ENCODE measurements at places on chromosomes 11 and 22.

DNA sequence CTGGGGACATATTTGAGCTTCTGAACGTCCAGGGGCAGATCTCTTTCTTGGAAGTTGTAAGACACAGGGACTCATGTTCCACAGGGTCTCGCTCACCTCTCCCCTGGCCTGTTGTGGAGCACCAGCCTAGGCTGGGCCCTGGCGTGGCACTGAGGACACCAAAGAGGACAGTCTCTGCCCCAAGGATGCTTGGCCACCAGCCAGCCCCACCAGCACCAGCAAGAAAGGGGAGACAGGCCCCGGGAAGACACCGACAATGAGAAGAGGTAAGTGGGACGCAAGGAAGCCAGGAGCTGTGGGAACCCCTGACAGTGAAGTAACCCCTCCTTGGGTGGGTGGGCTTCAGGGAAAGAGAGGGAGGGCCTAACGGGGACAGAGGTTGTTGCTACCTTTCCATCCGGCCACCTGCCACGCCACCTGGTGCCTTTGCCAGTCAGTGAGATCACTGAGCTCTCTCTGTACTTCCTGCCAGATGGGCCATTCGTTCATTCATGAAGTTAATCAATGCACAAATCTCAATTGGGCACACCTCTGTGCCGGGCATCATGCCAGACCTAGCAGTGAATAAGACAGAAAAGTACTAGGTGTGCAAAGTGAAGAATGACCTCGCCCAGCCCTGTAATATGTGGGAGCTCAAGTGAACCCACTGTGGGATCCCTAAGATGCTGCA lies 11.1 kb downstream of the APOL5 start:
- DNase-seq = no peak

- DNase-seq = no peak
Observed at GRCh38 chr11:121508449-121508848, 55.7 kb upstream of the SORL1-AS1 start.

- no peak for DNase-seq
Observed at GRCh38 chr22:44326491-44326885, 13.7 kb upstream of the SHISAL1 start.

- DNase-seq = no peak
Observed at GRCh38 chr11:5242208-5242607, 7.4 kb downstream of the HBG1 start.

GRCh38 chr11:96474263-96474662 lies 84.5 kb downstream of the JRKL start:
- DNase-seq = no peak

- DNase-seq = no peak
Observed at GRCh38 chr11:131808470-131808869, 438.1 kb downstream of the NTM start.

- DNase-seq = no peak
Observed at GRCh38 chr11:85965202-85965601, 103.7 kb downstream of the PICALM start.

GRCh38 chr11:8739309-8739793 lies 56.8 kb downstream of the RPL27A start:
- no peak for DNase-seq

DNA sequence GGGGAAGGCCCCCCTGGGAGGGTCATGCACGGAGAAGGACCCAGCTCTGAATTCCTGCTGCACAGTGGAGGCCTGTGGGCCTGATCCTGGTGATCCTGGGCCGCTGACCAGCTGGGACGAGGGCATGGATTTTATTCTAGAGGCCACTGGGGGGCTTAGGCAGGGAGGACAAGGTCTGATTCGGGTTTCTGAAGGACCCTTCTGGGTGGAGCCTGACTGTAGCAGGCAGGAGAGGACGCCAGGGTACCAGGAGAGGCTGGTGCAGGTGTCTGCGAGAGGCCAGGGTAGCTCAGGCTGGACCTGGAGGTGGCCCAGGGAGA lies 31.3 kb downstream of the MPPED1 start:
- no peak for DNase-seq

DNA sequence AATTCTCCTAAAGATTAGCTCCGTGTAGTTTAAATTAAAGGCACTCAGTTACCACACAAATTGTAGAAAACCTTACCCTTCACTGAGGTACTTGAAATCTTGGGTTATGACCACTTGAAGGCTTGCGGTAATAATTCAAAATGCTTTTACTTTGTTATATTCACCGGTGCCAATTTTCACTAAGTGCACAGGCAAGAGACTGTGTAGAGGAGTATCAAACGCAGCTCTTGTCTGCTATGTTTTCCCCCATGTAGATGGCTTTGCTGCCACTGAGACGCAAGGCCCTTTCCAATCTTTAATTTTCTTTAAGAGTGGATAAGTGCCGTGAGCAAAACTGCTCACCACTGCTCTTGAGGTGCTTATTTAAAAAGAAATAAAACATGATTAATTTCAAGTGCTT lies 155.8 kb downstream of the CADM1 start:
- no peak for DNase-seq

DNA sequence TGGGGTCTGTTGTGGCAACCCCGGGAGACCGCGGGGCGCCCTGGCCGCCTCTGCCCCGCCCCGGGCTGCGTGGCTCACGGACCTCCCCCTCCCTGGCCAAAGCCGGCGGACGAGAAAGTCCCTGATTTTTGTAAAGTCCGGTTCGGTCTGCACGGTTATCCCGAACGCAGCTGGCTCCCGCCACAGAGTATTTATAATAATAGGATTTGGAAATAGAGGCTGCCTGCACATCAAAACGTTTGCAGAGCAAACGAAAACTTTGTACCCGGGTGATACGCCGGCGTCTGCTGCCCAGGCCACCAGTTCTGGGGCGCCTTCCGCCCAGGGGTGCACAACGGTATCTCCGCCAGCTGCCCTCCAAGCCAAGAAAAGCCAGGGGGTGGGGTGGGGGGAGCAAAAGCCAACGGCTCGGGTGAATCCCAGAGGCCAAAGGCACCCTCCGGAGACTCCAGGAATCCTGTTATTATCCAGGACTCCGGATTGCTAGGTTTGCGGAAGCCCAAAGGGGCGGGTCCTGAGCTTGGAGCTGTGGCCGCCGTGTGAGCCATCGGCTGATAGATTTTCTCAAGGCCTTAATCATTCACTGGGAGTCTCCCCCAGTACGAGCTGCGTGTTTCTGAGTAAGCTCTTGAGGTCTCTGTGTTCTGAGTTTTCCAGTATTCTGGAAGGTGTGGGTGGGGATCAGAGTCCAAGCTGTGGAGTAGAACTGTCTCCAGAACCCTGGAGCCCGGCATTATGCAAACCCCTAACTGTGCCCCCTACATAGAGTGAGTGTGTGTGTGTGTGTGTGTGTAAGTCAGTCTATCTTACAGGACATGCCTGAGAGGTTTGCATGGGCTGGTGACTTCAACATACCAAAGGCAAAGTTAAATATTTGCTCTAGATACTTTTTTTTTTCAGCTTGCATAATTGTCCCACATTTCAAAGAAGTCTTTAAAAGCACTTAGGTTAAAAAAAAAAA lies 673 bp upstream of the SHANK2 start:
- no peak for DNase-seq

GRCh38 chr11:83723999-83724398 lies 437.8 kb upstream of the CCDC90B start:
- DNase-seq = no peak

DNA sequence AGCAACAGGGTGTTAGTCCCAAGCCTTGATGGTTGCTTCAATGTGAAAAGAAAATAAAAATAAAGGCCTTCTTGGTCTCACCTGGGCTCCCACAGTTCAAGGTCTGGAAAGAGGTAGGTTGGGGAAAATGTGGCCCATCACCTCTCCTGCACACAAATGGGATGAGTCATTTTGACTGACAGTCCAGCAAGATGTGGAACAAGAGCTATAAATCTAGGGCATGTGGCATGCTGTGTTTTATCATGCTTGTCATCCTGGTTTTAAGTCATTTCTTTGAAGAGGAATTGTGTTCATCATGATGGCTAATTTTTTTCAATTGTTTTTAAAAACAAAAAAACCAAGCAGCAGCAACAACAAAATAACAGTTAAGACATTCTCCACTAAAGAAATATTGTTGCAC lies 503.7 kb downstream of the NTM start:
- DNase-seq = no peak

DNA sequence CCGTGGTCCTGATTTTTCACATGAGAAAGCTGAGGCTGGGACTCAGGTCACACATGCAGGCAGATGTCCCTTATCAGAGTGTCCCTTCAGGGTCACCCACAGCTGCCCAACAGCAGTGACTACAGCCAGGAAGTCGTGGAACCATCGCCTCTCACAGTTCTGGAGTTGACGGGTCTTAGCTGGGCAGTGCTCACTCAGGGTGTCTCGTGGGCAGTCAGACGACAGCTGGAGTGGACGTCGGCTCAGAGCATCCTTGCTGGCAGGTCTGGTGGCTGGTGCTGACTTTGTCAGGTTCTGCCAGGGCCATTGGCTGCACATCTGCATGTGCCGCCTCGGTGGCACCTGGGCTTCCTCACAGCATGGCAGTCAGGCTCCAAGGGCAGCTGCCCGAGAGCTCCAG lies 35.6 kb upstream of the TH start:
- peak; percentile 11 for DNase-seq

DNA sequence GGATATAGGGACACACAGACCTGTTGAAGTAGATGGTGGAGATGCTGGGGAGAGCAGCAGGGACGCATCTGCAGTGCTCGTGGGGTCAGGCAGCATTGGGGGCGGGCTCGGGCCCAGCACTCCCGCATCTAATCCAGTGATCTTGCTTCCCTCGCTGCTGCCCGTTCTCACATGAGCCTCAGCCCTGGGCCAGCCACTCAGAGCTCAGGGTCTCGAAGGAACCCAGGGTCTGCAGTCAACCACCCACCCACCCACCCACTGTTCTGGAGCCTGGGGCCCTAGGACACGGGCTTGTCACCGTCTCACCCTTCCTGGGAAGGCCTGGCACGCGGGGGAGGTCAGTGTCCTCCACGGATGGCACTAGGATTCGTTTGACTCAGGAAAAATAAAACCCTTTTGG lies 406.0 kb downstream of the TBC1D22A start:
- DNase-seq = no peak

GRCh38 chr22:29689206-29689879 lies 30.5 kb upstream of the CABP7 start:
- no peak for DNase-seq

- no peak for DNase-seq
Observed at GRCh38 chr22:30296833-30297232, 7.5 kb upstream of the CASTOR1 start.

GRCh38 chr11:104817973-104818372 lies 80.3 kb downstream of the CASP12 start:
- no peak for DNase-seq

GRCh38 chr11:128098781-128099180 lies 488.6 kb downstream of the ETS1 start:
- no peak for DNase-seq

GRCh38 chr22:26367402-26368245 lies 61.4 kb upstream of the ASPHD2 start:
- DNase-seq = no peak

GRCh38 chr22:44586351-44586990 lies 88.4 kb upstream of the RTL6 start:
- no peak for DNase-seq

DNA sequence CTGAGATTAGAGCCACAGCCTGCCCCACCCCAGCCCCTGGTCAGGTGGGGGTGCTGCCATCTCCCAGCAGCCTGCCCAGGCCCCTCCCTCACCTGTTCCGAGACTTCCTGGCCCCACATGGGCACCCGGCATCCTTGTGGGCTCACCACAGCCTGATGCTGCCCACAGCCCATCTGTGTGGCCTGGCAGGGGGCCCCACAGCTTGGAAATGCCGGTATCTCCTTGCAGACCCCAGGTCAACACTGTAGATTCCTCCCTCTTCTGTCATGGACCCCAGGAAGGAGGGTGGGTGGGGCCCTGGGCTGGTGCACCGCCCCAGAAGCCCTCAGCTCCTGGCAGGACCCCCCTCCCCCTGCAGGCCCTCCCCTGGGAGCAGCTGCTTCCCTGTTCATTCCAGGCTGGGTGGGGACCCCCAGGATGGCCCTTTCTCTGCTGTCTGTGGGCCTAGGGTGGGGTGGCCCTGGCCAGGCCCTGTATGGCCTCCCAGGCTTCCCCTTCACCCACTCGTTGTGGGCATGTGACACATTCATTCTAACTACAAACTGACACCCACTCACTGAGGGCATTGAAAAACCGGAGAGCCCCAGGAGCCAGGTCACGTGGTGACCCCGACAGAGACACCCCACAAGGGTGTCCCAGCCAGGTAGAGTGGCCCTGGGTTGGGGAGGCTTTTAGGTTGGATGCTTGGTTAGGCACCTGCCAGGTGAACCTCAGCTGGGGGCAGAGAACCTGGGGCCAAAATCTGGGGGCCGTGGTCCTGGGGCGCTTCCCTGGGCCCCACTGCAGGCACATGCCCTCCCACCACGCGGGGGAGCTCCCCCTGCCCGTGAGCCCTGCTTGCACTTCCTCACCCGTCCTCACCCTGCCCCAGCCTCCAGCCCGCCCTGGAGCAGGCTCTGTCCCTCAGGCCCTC lies 44.1 kb upstream of the CCDC188 start:
- DNase-seq = no peak

DNA sequence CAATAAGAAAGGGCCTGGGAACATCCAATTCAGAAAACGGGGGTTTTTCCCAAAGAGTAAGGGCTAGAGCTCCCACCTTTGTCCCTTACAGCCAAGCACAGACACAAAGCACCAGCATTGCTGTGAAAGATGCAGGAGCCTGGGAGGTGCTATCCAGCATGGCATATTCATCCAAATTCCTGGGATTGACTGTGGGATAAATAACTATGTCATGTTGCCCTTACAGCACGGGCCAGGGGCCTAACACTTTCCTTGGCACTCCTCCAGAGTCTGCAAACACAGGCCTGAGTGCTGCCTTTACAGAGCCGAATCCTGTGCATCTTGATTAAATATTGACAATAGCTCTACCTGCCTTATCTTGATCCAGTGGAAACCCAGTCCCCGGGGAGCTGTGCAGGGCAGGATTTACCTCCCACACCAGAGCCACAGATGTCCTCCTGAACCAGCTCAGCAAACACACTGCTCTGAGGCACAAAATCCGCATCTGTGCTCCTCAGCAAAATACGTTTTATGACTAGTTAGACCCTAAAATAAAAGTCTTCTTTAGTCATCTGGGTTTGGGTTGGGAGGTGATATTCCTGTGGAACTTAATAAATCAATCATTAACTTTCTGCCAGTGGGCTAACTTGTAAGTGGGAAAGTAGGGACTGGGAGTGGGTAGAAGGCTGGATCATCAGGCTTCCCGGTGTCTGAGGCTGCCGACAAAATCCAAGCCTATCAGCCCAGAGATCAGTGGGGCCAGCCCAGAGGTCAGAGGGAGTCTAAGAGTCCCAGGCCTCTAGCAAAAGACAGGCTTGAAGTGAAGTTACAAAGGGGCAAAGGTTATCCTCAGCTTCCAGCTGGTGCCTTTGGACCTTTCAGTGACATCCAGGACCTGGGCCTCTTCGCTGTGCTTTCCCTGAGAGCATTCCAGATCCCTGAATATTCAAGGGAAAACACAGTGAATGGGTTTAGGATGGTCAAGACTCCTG lies 36.5 kb downstream of the POU2AF3 start:
- DNase-seq = no peak

DNA sequence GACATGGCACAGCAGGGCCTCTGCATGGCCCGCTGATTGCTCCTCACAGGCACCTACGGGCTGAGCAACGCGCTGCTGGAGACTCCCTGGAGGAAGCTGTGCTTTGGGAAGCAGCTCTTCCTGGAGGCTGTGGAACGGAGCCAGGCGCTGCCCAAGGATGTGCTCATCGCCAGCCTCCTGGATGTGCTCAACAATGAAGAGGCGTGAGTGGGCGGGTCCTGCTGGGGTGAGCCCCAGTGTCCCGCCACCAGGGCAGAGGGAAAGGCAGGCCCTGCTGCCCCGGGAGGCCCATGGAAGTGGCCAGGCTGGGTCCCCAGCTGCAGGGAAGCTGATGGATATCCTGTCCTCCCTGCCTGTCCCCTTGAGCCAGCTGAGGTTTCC lies 18.6 kb upstream of the DGCR8 start:
- no peak for DNase-seq

All from lower leg skin (tissue), 4 donors.